ENCODE measurements at places on chromosomes 12 and 14.

DNA sequence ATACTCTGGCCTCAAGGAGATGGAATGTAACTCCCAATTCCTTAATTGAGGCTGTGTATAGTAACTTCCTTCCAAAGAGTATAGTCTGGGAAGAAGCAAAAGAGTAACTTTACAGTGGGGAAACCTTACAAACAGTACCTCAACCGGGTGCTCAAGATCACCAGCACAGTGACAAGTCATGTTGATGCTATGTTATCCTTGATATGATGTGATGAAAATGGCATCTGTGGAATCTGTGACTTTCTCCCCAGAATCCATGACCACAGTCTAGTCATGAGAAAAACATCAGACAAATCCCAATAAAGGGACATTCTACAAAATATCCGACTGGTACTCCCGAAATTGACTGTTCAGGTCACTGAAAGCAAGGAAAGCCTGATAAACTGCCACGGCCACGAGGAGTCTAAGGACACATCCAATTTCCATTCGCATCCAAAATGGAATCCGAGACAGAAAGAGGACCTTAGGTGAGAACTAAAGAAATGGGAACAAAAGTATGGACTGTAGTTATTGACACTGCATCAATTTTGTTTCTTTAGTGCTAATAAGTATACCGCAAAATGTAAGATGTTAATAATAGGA lies 97.3 kb upstream of the FRMD6 start:
- peak; percentile 15 for DNase-seq

DNA sequence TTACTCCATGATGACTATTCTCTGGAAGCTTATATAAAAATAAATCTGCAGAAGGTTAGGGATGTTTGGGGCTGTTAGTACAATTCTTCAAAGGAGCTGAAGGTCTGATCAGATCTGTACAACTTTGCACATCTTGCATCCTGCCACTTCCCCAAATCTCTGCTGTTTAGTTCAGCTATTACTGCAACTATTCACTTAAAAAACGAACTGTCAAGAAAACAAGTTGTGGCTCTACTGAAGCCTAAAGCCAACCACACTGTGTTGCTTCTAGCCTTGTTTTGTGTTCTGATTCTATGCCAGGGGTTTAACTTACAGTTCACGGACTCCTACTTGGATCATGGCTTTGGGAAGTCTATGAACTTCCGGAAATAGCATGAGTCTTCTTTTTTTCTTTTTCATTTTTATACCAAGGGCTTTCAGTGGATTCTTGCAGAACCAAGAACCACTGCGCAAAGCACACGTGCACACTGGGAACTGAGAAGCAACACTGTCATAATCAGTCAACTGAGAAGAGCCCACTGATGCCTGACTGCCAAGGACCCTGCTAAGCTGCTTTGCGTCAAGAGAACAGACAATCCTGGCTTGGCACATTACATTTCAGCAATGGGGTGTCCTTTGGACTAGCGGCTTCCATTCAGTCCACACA lies 66.3 kb upstream of the EEA1 start:
- no peak for DNase-seq

GRCh38 chr14:61668282-61668681 lies 27.0 kb upstream of the HIF1A start:
- no peak for DNase-seq

DNA sequence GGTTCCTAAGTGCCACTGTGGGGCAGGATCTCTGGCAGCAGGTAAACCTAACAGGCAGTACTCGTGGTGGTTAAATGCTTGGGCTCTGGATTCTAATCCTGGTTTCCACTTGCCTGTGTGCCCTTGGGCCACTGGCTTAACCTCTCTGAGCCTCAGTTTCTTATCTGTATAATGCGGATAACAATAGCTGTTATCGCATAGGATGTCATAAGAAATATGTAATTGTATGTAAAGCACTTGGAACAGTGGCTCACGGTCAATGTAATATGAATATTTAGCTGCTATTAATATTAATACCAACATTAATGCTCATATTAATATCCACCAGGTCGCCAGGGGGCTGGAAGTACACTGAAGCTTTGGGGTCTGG lies 16.8 kb downstream of the FOXN4 start:
- DNase-seq: no peak

GRCh38 chr12:103401421-103401820 lies 94.3 kb downstream of the C12orf42 start:
- no peak for DNase-seq

GRCh38 chr12:31645924-31646323 lies 13.6 kb upstream of the ETFBKMT start:
- no peak for DNase-seq

DNA sequence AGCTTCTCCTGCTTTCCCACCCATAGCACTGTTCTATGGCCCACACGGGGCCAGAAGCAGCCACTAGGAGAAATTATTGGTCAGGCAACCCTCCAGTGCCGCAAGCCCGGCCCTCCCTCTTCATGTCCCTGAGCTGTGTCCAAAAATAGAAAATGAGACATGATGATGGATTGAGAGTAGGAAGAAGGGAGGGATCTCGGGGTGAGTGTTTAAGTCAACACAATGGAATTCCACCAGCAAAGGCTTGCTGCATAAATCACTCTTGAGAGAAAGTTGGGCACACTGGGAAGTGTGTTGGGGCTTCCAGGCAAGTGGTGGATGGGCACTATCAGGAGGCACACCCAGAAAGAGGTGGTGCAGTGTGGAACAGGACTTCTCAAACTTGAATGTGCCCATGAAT lies 94.2 kb downstream of the LLPH start:
- DNase-seq: peak; percentile 94

GRCh38 chr12:71800177-71800576 lies 39.4 kb upstream of the TBC1D15 start:
- DNase-seq: no peak

GRCh38 chr14:88516861-88517357 lies 37.9 kb downstream of the PTPN21 start:
- no peak for DNase-seq

DNA sequence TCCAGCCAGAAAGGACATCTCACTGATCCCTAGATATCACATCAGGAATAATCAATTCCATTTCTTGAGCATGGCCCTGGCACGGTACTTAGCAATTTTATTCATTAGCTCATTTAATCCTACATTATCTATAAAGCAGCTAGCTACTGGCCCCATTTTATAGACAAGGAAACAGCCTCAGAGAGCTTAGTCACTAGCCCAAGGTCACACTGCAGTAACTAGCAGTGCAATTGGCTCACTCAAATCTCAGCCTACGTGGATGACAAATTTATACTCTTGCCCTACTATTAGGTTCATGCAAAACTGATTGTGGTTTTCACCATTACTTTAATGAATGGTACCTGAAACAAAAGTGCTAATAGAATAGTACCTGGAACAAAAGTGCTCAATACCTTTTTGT lies 41.7 kb downstream of the NUAK1 start:
- no peak for DNase-seq

DNA sequence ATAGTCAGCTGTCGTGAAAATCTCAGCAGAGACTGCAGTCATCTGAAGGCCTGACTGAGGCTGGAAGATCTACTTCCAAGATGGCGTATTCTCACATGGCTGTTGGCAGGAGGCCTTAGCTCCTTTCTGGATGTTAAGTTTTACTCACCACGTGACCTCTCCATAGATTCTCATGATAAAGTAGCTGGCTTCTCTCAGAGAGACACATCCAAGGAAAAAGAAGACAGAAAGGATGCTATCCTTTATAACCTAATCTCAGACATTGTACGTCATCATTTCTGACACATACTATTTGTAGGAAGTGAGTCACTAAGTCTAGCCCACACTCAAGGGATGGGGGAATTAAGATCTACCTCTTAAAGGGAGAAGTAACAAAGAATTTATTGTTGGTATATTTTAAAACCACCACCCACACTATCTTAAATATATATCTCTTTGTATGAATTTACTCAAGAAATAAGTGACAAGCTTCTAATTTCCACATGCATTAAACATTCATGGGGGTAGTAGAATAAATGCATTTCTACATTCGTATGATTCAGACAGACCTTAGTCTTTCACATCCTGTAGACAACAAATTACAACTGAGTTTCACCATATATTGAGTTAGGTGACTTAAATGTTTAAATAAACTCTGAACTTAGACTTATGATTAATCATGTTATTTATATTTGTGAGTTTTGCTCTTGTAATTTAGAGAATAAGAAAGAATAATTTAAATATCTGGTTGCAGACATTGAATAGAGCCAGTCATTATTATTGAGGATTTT lies 411.0 kb downstream of the LRIG3 start:
- no peak for DNase-seq

DNA sequence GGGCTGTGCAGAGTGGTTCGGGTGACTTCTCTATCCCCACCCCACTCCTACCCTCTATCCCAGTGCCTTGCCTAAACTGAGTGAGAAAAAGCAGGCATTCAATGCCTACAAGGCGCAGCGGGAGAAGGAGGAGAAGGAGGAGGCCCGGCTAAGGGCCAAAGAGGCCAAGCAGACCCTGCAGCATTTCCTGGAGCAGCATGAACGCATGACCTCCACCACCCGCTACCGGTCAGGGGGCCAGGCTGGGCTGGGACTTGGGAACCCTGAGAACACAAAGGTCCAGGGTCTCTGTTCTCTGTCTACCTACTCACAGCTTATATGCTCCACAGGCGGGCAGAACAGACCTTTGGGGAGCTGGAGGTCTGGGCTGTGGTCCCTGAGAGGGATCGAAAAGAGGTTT lies 11.7 kb downstream of the PRPF40B start:
- DNase-seq: no peak

GRCh38 chr12:56297400-56297799 lies 2.7 kb downstream of the CS start:
- DNase-seq: no peak

DNA sequence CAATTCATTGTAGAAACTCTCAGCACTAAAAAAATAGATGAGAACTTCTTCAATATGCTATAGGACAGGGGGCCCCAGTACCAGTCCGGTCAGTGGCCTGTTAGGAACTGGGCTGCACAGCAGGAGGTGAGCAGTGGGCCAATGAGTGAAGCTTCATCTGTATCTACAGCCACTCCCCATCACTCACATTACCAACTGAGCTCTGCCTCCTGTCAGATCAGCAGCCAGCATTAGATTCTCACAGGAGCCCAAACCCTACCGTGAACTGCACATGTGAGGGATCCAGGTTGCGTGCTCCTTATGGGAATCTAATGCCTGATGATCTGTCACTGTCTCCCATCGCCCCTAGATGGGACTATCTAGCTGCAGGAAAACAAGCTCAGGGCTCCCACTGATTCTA lies 15.7 kb upstream of the ANO2 start:
- no peak for DNase-seq

GRCh38 chr12:113298861-113299545 lies 35.9 kb downstream of the SLC8B1 start:
- no peak for DNase-seq

DNA sequence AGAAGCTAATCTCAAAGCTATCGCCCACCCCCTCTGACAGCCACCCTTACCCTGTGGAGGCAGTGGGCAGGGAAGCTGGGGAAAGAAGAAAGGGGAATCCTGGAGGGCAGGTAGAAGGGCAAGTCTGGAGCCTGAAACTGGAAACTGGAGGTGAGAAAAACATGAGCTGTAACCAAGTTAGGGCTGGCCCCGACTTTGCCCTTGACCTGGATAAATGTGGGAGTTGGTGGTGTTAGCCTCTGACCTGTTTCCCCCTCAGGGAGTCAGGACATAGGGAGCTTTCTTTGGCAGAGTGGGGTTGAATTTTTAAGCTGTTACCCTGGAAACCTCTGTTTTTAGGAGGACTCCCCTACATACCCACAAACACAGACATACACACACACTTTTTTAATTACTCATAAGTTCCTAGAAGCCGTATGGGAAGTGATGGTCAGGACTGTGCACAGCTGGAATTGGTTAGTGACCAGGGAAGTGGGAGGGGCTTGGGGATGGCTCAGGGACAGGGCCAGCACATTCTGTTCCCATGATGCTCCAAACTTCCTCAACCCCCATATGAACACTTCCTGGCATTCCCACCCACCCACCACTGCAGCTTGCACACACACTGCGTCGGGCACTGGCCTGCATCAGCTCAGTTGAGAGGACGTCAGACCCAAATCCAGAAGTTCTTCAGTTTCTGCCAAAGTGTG lies 5.0 kb upstream of the MMP19 start:
- peak; percentile 95 for DNase-seq

- no peak for DNase-seq
Measured at GRCh38 chr14:67623114-67623513, 3.4 kb downstream of the ARG2 start.

DNA sequence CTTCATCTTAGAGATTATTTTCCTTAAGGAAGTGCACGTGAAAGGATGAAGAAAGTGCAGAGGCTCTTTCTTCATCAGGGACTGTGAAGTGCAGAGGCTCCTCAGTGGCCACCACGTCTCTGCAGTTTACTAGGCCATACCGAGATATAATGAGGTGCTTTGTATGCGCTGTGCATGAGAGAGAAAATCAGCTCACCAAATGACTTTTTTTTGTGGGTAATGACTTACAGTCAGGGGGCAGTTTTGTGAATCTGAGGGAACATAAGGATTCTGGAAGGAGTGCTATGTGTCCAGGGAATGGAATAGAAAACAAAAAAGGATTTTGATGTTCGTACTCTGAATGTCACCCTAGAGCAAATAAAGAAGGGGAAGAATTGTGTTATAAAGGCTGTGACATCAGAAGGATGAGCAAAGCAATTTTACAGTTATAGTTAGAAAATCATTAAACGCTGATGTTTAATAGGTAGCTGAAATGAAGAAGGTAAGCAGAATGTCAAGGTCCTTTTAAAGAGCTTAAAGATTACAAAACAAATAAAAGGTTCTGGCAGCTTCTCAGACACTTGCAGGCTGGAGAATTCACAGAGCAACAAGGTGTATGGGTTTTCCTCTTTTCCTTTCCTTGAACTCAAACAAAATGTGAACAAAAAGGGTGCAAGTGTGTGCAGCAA lies 247.5 kb upstream of the NOVA1 start:
- DNase-seq: no peak

- no peak for DNase-seq
Measured at GRCh38 chr12:105487963-105488362, 157.5 kb downstream of the C12orf75 start.

DNA sequence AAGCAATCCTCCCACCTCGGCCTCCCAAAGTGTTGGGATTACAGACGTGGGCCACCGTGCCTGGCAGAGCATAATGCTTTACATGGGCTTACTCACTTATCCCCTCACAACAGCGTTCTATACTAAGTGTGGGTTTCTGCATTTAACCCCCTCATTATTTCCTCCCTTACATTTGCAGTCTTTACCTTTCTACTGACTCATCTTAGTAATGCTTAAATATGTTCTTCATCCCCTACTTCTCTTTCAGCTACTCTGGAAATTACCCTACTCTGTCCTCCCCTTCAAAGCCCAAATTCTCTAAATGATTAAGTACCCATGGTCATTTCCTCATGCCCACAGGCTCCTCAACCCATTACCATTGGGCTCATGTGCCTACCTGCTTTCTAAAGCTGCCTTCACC lies 40.7 kb downstream of the NKX2-1 start:
- no peak for DNase-seq

DNA sequence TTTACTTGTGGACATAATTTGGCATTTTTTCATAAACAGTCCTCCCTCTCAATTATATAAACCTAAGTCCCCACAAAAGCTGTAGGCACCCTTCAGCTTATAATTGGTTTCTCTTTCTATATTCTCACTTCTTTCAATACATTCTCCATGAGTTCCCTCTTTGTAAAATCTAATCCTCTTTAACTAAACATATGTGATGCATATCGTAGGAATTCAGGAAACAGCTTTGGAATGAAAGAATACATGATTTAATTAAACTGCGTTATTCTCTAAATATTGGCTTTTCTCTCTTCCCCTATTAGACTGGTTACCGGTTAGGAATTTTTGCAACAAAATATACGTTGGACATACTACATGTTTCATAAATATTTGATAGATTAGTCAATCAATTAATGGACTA lies 1122.6 kb downstream of the FLRT2 start:
- DNase-seq: no peak
